Neural progenitor cell (in vitro differentiated cells): ENCODE measurements at places on chromosomes 7 and 10.
A peak's percentile ranks its signal among the peaks of the same experiment; 100 is the strongest.

- DNase-seq, result no peak
Observed at GRCh38 chr7:18262058-18262457, 233.5 kb upstream of the HDAC9 start.

DNA sequence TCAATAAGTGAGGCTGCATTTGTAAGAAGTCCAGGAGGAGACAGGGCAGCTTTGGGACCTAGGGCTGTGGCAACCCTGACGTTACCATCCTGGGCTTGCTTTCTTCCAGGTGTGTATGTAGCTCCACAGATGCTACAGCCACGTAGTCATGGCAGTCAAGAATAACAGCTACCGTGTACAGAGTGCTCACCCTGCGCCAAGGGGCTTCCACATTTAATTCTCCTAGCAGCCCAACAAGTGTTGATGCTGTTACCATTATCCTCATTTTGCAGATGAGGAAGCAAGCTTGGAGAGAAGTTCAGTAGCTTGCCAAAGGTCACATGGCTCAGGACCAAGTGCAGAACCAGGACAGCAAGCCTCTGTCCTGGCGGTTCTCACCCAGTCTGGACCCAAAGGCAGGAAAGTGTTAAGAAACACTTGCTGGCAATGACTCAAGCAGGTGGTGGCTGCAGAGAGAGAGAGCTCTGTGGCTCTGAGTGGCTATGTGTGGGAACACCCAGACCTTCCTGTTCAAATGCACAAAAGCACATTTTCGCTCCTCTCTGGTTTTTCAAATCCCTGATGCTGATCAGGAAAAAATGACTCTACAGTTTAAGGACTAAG, 89.8 kb downstream of the CREM start:
- DNase-seq, result no peak

DNA sequence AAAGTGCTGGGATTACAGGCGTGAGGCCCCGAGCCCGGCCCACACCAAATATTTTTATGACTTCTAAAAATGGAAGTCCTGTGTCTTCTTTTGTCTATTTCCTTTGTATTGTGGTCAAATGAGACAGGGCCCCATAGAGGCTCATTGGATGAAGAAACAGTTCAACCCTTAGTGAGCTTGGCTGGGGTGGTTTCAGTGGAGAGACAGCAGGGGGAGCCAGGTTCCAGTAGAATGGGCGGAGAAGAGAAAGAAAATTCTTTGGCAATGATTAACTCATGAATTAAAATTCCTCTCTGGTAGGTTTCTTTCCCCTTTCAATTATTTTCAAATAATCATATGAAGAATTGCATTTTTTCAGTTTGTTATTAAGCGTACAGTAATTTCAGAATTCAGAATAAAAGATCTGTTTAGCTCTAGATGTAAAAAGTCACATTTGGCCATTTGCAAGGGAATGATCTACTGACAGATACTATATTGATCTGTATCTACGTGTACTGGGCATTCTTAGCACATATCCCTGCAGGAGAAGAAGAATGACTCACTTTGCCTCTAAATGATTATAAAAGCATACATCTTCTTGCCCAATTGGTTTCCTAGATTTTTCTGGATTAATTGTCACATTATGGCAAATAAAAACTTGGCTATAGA, 43.2 kb downstream of the PNLIPRP3 start:
- DNase-seq, result peak; percentile 43

GRCh38 chr10:89399956-89400355, 7.5 kb downstream of the IFIT1 start:
- DNase-seq, result no peak

- DNase-seq, result no peak
Observed at GRCh38 chr7:156458011-156458410, 182.6 kb upstream of the RNF32 start.

GRCh38 chr10:129472696-129473555, 5.9 kb downstream of the MGMT start:
- DNase-seq, result no peak

- DNase-seq, result peak; percentile 93
Observed at GRCh38 chr7:100894860-100895700, 608 bp downstream of the ACHE start.

GRCh38 chr7:50533866-50534265, 31.3 kb downstream of the DDC start:
- no peak for DNase-seq

DNA sequence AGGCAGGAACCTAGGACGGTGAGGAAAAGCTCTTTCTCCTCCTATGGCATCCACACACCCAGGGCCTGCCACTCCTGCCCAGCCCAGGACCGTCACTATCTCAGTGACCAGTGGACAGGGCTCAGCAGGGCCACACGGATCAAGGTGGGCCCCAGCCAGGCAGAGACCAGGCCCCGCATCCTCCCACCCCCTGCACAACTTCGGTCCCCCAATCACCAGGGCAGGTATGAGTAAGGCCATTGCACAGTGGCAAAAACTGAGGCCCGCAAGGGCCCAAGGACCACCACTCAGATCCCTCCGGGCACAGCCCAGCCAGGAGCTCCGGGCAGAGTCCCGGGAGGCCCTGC, 30.3 kb downstream of the OAT start:
- no peak for DNase-seq

GRCh38 chr10:86336341-86336740, 30.3 kb downstream of the GRID1 start:
- DNase-seq, result no peak

- no peak for DNase-seq
Observed at GRCh38 chr10:95382174-95382573, 91.4 kb upstream of the PDLIM1 start.

GRCh38 chr10:110496553-110497437, 912 bp upstream of the DUSP5 start:
- no peak for DNase-seq

GRCh38 chr7:27547401-27547800, 115.3 kb downstream of the HIBADH start:
- DNase-seq, result no peak

DNA sequence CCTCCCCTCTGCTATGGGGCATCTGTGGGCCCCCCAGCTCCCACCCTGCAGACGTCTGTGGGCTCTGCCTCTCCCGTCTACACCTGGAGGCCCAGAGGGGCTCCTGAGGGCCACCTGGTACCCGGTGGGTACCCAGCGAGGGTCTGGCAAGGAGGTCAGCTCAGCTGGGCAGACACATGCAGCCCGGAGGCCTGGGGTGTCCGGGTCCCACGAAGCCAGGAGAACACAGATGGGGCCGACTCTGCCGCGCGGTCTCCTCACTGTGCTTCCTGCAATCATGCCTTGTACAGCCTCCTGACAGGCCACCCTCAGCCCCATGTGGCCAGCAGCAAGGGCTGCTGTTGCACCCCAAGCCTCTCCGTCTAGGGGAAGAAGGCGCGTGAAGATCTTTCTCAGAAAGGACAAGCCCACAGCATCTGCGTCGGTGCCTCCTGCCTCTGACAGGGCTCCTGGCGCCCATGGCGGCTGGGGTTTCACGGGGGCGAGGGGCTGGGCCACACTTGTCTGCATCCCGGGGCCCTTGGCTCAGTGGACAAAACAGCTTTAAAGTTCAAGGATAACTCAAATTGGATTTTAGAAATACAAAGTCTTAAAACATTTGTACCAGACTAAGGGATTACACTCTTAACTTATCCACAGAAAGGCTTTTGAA, 391.3 kb downstream of the DNAJB6 start:
- no peak for DNase-seq

DNA sequence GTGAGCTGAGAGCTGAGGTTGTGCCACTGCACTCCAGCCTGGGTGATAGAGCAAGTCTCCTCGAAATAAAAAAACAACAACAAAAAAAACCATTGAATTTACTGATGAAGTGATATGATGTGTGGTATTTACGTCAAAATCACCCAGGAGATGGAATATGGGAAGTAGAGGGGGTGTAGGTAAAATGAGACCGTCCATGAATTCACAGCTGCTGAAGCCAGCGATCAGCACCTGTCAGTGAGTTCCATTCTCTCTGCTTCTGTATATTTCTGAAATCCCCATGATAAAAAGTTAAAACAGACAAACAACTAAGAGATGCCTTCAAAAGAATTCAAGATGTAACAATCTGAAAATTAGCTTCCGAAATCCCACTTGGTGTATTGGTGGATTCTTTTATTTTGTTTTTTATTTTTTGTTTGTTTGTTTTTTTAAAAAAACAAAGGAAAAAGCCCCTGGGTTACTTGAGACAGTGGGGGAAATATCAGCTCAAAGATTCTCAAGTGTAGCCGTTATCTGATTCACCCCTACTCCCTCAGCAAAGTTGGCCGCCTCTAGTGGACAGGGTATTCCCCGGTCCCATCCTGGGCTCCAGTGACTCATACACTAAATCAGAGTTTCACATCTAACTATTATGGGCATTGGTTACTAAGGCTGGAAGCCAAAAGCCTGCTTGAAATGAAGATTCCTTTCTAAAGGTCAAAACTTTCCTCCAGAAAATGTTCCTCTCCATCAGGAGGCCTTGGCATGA, 76.4 kb downstream of the MAP3K8 start:
- no peak for DNase-seq

DNA sequence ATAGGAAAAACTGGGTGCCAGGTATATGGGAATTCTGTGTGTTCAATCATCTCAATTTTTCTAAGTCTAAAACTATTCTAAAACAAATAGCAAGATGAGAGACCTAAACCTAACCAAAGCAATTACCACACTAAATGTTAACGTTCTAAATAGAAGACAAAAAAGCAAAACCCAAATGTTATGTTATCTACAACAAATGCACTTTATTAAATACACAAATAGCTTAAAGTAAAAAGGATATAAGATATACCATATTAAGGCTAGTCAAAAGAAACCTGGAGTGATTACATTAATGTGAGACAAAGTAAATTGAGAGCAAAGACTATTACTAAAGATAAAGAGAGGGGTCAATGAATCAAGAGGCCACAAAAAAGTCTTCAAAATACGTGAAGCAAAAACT, 81.4 kb downstream of the LARP4B start:
- no peak for DNase-seq

DNA sequence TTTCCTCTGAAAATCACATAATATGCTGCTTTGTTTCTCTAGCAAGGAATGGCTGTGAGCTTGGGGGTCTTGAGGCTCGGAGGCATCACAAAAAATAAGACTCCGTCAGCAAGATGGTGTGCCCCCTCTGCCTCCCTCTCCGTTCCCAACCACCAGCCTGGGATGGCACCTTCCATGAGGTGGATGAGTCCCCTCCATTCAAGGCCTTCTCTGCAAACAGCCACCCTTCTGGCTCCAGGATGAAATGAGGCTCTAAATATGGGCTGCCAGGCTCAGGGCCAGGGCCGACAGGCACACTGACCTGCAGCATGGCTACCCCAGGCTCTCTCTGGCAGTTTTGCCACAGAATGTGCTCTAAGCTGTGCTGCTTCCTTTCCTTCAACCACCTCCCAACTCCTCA, 521.5 kb downstream of the PTPRN2 start:
- no peak for DNase-seq

DNA sequence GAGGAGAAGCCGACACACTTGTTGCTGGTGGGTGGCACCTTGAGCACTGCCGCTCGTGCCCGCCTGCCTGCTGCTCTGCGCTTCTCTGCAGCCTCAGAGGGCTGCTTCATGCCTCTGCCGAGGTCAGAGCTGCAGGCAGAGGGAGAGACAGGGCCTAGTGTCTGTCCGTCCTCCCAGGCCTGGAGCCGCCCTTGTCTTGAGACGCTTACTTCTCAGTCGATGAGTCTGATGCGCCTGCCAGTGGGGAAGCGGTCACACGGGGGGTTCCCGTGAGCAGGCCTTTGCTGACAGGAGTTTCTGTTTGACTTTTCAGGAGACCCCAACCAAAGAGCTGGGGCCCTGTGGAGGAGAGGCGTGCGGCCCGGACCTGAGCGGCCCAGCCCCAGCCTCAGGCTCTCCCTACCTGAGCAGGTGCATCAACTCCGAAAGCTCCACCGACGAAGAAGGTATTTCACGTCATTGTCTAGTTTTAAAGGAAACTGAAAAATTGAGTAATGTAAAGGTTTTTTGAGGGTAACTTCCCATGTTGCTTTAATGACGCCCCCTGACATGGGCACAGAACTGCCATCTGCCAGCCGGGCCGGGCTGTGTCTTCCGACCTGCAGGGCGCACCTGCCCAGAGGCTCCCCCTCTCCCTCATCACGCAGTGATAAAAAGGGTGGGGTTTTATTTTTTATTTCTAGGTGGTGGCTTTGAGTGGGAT, 7.8 kb upstream of the BHLHA15 start:
- DNase-seq, result no peak

DNA sequence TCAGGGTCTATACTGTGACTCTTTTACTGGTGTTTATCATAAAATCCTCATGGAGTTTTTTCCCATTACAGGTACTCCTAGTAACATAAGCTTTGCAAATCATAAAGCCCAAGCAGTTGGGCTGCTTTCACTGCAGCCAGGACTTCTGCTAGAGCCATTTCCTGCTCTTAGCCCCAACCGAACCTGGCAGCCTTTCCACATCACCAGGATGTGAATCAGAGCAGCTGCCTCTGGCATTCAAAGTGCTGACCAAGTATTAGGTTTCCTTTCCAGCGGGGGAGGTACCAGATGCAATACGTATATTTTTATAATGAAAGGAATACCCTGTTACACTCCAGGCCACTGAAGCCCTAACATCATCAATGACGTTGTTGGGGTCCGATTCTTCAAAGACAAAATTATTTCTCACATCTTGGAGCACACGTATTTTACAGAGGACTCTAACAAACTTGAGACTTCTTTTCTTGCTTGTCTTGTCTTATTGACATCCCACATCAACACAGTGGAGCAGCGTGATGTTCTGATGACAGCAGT, 3.6 kb upstream of the HTR5A start:
- no peak for DNase-seq

DNA sequence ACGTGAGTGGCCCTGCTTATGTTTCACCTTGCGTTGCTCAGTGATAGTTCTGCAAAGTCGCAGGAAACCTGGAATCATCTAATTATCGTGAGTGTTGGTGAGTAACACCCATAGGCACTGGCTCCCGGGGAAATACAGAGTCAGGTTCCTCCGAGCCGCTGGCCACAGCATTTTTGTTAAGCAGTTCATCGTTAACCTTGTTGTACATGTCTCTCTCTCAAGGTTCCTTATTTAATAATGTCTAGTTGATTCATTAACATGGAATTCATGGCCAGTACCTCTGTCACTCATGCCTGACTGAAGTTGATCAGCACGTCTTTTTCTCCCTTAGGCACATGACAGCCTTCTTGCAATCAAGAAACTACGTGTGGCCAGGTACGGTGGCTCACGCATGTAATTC, 3.1 kb upstream of the ZFAND2A start:
- no peak for DNase-seq

DNA sequence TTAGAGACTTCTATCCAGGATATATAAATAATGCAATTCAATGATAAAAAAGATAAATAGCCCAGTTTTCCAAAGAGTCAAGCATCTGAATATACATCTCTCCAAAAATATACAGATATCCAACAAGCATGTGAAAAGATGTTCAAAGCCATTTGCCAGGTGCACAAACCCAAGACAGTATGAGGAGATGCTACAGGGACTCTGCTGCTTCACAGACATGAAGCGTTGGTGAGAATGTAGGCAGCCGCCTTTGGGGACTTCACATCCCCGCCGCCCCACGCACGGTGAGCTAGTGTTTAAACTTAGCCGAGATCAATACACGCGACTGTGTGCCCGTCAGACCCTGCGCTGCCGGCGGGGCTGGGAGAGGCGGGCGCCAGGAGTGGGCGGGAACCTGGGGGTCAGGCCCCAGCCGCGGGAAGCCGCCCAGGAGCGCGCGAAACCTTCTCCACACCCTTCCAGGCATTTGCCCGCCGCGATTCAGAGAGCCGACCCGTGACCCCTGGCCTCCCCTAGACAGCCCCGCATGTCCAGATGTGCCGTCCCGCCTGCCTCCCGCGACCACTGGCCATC, 927 bp upstream of the ALOX5 start:
- DNase-seq, result peak; percentile 54

GRCh38 chr10:53619671-53620070, 847.1 kb upstream of the MBL2 start:
- DNase-seq, result no peak
